ENCODE measurements at places on chromosomes 4 and X.

GRCh38 chrX:10831716-10832502, 211.5 kb upstream of the MID1 start:
- no peak for DNase-seq

DNA sequence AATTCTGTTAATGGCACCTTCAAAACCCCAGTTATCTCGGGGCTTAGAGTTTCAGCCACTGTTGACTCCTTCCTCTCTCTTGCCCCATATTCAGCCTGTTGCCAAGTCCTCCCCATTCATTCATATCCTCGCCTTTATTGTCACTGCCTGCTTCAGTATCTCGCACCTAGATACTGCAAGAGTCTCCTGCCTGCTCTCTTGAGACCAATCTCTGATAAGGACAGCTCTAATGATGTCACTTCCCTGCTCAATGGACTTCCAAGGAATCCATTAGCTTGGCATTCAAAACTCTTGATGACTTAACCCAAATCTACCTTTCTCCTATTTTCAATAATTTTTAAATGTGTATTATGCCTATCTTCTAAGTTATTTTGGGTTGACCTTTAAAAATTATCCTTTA, 1.1 kb upstream of the UBE2A start:
- DNase-seq: no peak

DNA sequence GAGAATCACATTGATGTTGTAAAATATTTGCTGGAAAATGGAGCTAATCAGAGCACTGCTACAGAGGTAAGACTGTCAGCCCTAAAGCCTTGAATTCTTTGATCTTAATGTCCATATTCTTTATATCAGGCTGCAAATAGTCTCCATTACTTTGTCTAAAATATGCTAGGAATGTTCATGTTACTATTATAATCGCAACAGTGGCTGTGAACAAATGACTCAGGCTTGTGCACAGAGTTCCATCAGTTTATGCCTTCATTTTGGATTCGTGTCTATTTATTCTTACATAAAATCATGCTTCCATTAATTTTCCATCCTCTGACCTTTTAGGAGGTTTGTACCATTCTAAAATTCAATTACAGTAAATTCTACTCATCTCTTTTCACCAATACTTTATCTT, 182.7 kb downstream of the ANK2 start:
- no peak for DNase-seq

DNA sequence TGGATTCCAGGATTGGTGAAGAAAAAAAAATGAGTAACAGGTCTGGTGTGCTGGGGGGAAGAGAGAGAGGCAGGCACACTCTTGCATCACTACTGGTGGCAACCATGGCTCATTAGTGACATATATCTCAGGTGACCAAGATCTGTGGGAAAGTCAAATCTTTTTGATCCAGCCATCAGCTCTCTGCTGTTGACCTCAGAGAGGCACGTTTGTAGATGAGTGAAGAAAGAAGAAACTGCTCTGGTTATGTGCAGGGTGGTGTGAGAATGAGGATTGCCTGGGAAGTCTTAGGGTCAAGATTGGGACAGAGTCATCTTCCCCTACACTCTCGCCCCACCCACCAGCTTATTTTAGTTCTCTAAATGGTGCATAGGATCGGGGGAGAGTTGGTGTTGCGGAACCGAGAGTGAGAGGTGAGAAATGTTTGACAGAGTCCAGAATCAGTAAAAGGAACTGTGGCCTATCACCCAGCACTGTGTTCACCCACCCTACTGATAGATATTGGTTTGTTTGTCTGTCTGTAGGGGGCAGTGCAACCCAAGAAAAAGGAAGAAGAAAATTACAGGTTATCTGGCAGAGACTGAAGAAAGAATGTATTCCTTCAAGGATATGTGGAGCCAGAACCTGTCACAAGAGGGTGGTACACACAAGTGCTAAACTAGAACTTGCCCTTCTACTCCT, 21.9 kb downstream of the ARMCX6 start:
- no peak for DNase-seq

DNA sequence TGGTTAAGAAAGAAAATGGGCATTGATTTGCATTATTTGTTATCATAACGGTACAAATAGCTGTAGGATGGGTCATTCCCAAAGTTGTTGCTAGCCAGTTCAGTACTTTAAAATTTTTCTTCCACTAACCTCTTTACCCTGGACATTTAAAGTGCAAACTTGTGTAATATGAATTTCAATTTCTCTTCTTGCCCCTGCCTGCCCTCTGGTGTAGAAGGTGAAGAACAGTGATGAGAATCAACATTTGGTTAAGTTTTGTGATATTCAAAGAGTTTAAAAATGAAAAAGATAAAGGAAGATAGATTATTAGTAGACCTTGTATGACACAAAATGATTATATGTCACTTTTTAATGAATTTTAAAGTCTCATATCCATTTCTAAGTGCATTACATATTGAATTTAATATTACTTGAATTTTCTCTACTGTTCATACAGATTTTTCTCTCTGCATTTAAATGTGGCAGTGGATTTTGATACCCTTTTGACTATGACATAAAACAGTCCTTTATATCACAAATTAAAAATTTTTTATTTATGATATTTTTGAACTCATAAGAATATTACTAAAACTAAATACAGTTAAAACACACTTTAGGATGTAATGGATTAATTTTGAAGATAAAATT, 337.7 kb downstream of the BMPR1B start:
- no peak for DNase-seq

DNA sequence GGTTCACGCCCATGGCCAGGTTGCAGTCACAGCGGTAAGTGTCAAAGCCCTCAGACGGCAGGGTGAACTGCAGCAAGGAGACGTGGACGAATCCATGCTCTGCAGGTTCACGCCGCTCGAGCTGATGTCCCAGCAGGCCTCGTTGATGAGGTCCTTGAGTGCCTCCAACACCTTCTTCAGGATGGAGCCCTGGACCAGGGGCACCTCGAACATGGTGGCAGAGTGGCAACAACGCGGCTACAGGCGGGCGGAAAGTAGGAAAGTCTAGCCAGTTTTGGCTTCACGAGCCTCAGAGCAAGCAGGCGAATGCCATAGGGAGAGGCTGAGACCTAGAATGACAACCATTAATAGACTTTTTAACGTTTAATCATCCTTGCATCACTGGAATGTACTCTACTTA, 485.9 kb downstream of the ZNF674 start:
- DNase-seq: no peak

DNA sequence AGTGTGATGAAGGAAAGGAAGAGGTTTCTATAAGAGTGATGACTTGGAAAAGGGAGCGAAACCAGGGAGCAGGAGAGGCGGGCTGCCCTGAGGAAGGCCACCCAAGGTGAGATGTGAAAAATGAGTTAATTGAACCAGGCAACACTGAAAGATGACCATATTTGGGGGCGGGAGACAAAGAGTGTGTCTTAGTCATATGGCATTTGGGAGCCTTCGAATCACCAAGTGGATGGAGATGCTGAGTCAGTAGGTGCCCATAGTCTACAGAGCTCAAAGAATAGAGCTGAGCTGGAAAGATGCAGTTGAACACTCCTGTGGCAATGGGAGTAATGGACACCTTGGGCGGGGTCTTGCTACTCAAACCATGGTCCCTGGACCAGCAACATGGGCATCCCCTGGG, 8.3 kb upstream of the TLR8 start:
- DNase-seq: no peak

GRCh38 chrX:118694638-118695037, 32.8 kb upstream of the IL13RA1 start:
- DNase-seq: no peak

DNA sequence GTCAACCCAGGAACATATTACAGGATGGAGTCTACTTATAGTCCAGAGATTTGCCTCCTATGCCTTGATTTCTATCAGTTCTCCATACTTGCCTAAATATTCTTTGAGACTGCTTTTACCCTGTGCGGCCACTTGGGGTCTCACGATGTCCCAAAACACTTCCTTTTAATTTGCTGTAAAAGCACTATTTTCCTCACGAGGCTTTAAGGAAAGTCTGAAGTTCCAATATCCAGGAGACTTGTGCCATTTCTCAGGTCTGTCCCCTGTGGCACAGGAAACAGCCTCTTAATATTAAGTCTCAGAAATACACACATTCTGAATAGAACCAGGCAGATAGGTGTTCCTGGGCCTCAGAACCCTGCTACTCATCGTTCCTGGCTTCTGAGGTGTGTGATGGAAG, 142.9 kb downstream of the TMEM164 start:
- DNase-seq: no peak

- no peak for DNase-seq
These were observed 60.2 kb downstream of the MAGEB16 start for GRCh38 chrX:35858361-35858760.

DNA sequence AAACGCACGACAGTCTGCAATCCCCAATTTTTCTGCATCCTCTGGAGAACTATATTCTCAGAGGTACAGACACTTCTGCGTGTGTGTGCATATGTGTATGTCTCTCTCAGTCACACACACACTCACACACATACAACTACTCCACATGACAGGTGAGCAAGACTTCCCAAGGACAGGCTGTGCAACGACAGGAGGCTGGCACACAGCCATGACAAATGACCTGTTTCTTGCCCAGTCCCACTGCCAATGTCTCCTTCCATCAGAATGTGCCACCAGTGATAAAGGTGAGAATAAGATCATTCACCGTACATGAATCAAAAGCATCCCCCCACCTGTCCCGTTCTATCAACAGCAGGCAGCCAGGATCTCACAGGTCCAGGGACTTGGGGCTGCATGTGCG, 52.4 kb downstream of the PPP2R2C start:
- no peak for DNase-seq

DNA sequence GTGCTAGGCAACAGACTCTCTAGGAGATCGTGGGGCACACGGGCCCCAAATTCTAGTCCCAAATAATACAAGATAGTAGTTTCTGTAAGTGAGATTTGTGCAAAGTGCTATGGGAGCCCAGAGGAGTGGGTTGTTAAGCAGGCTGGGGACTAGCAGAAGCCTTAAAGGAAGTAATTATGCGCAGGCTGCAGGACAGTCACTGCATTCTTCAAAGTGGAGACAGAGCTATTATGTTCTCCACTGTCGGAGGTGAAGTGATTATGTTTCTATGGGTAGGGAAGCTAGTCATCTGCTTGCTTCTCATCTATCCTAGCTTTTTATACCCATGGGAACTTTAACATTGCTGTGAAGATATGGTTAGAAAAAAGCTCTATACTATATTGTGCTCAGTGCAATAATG, 154.2 kb downstream of the CPE start:
- no peak for DNase-seq

GRCh38 chr4:13881892-13882291, 254.4 kb upstream of the BOD1L1 start:
- DNase-seq: no peak

- no peak for DNase-seq
These were observed 49.5 kb downstream of the GK start for GRCh38 chrX:30702736-30703135.

DNA sequence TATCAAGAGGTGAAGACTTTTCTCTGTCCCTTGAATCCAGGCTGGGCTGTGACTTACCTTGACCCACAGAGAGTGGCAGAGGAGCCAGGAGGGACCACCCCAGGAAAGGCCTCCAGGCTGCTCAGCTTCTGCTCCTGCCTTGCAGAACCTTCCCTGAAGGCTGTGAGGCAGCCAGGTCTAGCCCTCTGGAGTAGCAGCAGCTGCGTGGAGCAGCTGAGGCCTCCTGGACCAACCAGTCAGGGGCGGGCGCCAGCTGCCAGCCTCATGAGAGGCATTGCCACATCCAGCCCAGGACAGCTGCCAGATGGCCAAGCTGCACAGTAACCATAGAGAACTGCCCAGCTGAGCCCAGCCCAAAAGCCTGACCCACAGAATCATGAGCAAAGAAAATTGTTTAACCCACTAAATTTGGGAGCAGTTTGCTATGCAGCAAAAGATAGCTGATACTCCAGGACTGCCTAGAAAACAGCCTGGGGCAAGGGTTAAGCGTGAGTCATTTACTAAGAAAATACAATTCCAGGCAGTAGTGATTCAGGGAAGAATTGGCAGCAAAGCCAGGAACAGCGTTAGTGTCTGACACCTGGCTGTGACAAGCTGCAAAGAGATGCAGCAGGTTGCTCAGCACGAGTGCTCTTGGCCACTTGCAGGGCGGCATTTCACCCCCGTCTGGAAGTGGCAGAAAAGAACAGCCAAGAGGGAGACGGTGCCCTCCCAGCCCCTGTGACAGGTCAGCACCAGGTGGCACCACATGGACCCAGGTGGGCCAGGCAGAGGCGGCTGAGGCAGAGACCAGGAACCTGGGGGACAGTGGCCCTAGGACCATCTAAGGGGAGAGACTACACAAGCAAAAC, 14.7 kb upstream of the PDE6B start:
- no peak for DNase-seq

GRCh38 chr4:38535717-38536116, 128.3 kb upstream of the KLF3 start:
- DNase-seq: no peak

DNA sequence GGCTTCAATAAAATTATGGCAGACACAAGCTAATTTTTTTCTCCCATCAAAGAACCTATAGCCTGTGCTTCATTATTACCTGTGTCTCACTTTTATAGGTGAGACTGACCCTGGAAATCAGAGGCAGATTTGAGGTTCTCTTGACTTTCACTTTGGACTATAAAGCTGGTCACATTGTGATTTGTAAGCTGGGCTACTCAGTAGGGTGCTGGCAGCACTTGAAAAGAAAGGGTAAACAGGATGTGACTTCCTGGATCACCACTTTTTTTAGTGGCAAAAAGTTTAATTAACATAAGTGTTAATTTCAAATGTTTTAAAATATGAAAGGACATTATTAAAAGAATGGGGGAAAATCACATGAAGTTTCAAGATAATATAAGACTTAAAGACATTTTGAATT, 50.6 kb upstream of the GATB start:
- DNase-seq: no peak

DNA sequence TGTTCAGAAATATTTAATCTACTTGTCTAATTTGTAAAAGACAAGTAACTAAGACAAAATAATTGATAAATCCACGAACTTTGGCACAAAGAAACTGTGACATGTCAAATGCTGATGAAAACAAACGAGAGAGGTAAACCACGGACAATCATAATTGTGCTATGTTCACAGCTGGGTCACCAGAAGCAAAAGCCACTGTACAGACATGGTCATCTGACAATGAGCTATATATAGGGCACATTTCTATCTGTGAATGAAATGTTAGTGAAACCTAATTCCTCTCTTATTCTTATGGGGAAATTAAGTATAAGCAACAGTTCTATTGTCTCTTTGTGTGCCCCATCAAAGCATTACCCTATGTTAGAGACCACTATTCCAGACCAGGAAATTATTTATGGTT, 444.0 kb upstream of the TRAM1L1 start:
- no peak for DNase-seq

GRCh38 chr4:114998316-114998715, 115.1 kb downstream of the NDST4 start:
- DNase-seq: no peak

GRCh38 chr4:73257651-73258435, 755 bp downstream of the ANKRD17 start:
- DNase-seq: peak; percentile 21

DNA sequence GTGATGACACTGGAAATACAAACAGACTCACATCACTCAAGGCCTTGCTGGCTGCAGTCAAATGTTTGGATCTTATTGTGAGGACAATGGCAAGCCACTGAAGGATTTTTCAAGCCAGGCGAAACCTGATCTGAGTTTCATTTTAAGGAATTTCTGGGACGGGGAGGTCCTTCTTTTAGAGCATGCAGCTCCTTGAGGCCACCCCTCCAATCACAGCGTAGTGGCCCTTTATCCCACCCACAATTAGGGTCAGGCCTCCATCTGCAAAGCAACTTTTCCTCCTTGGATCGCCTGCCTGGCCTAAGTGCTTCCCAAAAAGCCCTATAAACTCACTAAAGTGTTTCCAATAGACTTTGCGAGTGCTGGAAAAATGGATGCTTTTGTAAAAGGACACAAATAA, 115.5 kb downstream of the EFHC2 start:
- DNase-seq: no peak

GRCh38 chr4:12421364-12421763, 992.7 kb upstream of the HS3ST1 start:
- DNase-seq: no peak

All from stimulated activated CD4-positive, alpha-beta T cell treated with anti-CD3 and anti-CD28 coated beads, Interleukin-1b, Interleukin-23, amount 100 ng/mL, for 4 hours (primary cell).